Breast epithelium (tissue), 4 donors: ENCODE measurements at places on chromosomes 3 and 15. TPM values are rescaled to one million over a fixed set of nuclear protein-coding genes. Genes with fewer than 3 reads are reported as not detected.

MYRIP gene
- total RNA-seq: 2.6 TPM

CPNE4 gene
- not detected for total RNA-seq

NPRL2 gene
- 29.5 TPM for total RNA-seq

ZDHHC3 gene
- total RNA-seq: 71.9 TPM

CEP19 gene
- 2.5 TPM for total RNA-seq

DNA sequence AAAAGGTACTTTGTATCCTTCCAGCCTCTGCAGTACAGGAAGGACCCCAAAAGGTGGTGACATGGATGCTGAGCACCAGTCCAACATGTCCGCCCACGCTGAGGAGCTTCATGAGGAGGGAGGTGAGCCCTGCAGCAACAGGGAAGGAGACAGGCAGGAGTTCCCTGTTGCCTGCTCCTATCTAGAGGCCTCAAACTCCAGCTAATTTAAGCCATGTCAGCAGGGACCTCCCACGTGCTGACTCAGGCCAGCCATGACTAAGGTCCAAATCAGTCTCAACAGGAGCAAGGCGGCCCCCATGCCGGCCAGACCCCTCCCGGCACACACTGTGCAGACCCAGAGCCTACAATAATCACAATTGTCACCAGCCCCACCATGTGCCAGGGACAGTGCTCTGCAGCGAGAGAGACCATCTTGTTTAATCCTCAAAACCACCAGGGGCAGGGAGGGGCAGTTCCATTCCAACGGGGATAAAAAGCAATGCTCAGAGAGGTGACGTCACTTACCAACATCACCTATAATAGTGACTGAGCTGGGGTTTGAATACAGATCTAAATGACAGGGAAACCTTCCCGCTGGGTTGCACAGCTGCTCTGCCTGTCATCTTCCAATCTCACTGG lies 54.5 kb upstream of the GATA2 start:
- no peaks in the 10 kb centered on the region for H3K4me1 ChIP-seq
- no peak for DNase-seq
- no peak overlapping the region for H3K27ac ChIP-seq
- no peaks in the 10 kb centered on the region for H3K36me3 ChIP-seq
- no peak overlapping the region for H3K4me3 ChIP-seq

GRCh38 chr3:171840811-171841619 lies 2.1 kb upstream of the TMEM212 start:
- H3K4me3 ChIP-seq: no peak overlapping the region
- no peak for DNase-seq
- H3K36me3 ChIP-seq: no peaks in the 10 kb centered on the region
- no peak overlapping the region for H3K27ac ChIP-seq
- no peaks in the 10 kb centered on the region for H3K4me1 ChIP-seq

GRCh38 chr3:37307321-37307720 lies 132.9 kb upstream of the LRRFIP2 start:
- H3K36me3 ChIP-seq: peaks cover 2% of the 10 kb centered on the region
- DNase-seq: no peak
- H3K4me3 ChIP-seq: no peak overlapping the region
- H3K27me3 ChIP-seq: no peaks in the 10 kb centered on the region
- H3K4me1 ChIP-seq: no peaks in the 10 kb centered on the region
- H3K27ac ChIP-seq: no peak overlapping the region

DNA sequence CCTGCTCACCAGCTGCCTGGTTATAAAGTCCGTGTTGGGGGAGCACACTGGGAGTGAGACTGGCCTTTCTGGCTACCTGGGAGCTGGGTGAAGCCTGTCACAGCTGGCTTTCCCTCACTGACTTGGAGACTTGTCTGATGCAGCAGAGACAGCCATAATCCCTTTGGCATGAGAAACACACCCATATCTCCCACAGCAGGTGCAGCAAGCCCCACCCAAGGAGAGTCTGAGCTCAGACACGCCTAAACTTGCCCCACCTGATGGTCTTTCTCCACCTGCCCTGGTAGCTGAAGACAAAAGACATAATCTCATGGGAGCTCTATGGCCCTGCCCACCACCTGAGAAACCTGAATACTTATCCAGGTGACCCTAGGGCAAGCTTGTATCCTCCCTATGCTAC lies 54.8 kb downstream of the NMD3 start:
- no peak overlapping the region for H3K4me3 ChIP-seq
- no peaks in the 10 kb centered on the region for H3K27me3 ChIP-seq

GRCh38 chr15:31046759-31047359 lies 54.7 kb downstream of the TRPM1 start:
- H3K36me3 ChIP-seq: no peaks in the 10 kb centered on the region
- no peak for DNase-seq
- no peak overlapping the region for H3K27ac ChIP-seq

DNA sequence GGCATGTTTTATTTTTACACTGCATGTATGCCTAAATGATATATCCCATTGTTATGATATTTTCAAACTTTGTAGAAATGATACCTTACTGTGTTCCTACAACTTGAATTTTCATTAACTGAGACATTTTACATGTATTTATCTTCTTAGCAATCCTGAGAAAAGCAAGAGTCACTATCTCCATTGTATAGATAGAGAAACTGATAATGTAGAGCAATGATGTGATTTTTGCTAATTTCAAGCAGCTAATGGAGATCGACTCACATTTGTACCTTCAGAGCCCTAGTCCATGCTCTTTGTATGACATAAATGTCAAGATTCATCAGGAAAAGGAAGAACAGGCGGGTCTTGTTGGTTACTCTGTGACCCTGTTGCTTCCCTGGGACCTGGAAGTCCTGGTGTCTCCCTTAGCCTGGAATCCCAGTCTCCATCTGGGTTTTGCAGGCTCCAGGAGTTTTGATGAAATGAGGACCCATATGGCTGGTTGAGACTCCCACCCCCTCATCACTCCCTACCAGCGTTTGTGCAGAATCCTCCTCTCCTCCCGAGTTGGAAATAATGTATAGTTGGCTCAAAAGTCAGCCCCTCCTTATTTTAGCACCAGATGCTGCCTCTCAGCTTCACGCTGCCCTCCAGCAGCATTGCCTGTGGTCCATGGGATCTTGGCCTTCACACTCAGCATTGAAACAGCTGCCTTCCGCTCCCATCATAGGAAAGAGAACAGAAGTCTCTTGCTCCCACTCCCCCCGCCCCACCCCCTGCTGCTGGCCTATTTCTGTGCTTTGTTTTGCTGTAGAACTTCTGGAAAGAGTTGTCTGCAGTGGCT lies 67.1 kb downstream of the APBA2 start:
- no peaks in the 10 kb centered on the region for H3K27me3 ChIP-seq
- H3K4me1 ChIP-seq: no peaks in the 10 kb centered on the region
- no peak for DNase-seq
- H3K27ac ChIP-seq: no peak overlapping the region
- H3K4me3 ChIP-seq: no peak overlapping the region

DNA sequence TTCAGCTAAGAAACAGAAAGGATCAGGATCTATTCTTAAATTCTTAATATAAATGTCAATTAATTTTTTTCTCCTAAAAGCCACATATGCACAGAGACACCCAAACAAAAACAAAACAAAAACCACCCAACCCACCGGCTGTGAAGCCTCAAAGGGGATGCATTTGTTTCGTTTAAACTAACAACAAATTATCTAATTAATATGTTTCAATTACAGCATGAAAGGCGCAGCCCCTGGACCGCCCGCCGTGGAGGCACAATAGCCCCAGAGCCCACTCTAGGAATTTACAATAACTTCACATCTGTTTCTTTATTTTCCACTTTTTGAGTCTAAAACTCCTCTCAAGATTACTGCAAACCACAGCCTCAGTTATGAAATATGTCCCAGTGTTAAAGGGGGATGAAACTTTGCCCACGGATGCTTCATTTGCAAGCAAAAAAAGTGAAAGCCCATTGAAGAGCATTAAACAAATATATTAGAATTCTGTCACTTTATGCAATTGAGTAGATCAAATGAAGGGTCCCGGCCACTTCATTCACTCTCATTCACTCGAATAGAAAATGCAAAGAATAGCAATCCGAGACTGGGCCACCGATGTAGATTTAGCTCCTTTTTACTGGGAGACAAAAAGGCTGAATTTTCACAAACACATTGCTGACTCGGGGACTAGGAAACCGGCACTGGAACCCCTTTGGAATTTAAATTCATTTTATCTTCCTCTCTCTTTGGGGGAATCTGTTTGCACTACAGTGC lies 6.0 kb downstream of the FOXB1 start:
- H3K36me3 ChIP-seq: no peaks in the 10 kb centered on the region
- peaks cover 3% of the 10 kb centered on the region for H3K4me1 ChIP-seq
- peaks cover 10% of the 10 kb centered on the region for H3K27me3 ChIP-seq
- DNase-seq: no peak
- no peak overlapping the region for H3K4me3 ChIP-seq

GRCh38 chr3:32454731-32455608 lies 47.7 kb downstream of the CMTM6 start:
- no peaks in the 10 kb centered on the region for H3K27me3 ChIP-seq
- no peak overlapping the region for H3K27ac ChIP-seq
- H3K4me3 ChIP-seq: no peak overlapping the region
- H3K36me3 ChIP-seq: no peaks in the 10 kb centered on the region
- no peaks in the 10 kb centered on the region for H3K4me1 ChIP-seq

DNA sequence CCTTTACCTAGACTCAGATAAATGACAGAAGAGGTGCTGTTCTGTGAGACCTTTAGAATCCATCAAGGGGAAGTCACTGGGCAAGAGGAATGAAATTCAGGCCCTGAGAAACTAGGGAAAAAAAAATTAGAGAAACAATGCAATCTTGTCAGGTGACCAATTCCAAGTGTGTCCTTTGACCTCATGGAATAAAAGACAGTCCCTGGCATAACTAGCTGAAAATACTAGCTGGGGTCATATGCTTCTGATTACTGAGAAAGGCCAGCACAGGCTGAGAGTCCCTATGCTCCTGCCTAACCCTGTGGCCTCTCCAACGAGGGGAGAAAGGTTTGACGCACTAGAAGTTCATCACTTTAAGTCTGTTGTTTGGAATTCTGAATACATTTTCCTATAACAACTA lies 167.3 kb downstream of the XXYLT1 start:
- no peaks in the 10 kb centered on the region for H3K36me3 ChIP-seq
- H3K4me1 ChIP-seq: no peaks in the 10 kb centered on the region
- no peaks in the 10 kb centered on the region for H3K27me3 ChIP-seq
- H3K4me3 ChIP-seq: no peak overlapping the region
- no peak for DNase-seq

- no peak overlapping the region for H3K4me3 ChIP-seq
- H3K27ac ChIP-seq: no peak overlapping the region
- no peaks in the 10 kb centered on the region for H3K36me3 ChIP-seq
- H3K27me3 ChIP-seq: no peaks in the 10 kb centered on the region
- no peak for DNase-seq
Observed at GRCh38 chr3:157027861-157028745, 131.8 kb downstream of the CCNL1 start.

- no peak overlapping the region for H3K27ac ChIP-seq
- no peaks in the 10 kb centered on the region for H3K4me1 ChIP-seq
- no peak for DNase-seq
- no peak overlapping the region for H3K4me3 ChIP-seq
- no peaks in the 10 kb centered on the region for H3K27me3 ChIP-seq
- H3K36me3 ChIP-seq: no peaks in the 10 kb centered on the region
Observed at GRCh38 chr3:31476209-31476608, 56.5 kb upstream of the STT3B start.

GRCh38 chr15:74432271-74432967 lies 1.3 kb downstream of the SEMA7A start:
- H3K4me1 ChIP-seq: peaks cover 4% of the 10 kb centered on the region
- no peak overlapping the region for H3K27ac ChIP-seq
- peak overlapping the region; percentile 69 for H3K4me3 ChIP-seq

GRCh38 chr15:73907035-73907408 lies 19.2 kb upstream of the LOXL1 start:
- H3K27me3 ChIP-seq: no peaks in the 10 kb centered on the region
- H3K4me3 ChIP-seq: no peak overlapping the region
- no peaks in the 10 kb centered on the region for H3K36me3 ChIP-seq
- H3K27ac ChIP-seq: no peak overlapping the region
